ENCODE measurements at places on chromosomes 2 and 18. TPM values are rescaled to one million over a fixed set of nuclear protein-coding genes. Genes with fewer than 3 reads are reported as not detected.

DLX1 gene
- total RNA-seq, result 2.8 TPM

DLGAP1 gene
- total RNA-seq, result not detected

DNAH7 gene
- total RNA-seq, result 1.0 TPM

LAMA3 gene
- 45.2 TPM for total RNA-seq

MPP4 gene
- 0.06 TPM for total RNA-seq

FOXD4L1 gene
- total RNA-seq, result 0.09 TPM

PTPRN gene
- total RNA-seq, result 1.4 TPM

FAP gene
- not detected for total RNA-seq

HOXD3 gene
- not detected for total RNA-seq

MDH1B gene
- 1.4 TPM for total RNA-seq

RAB12 gene
- 24.1 TPM for total RNA-seq

All from A549 treated with dexamethasone at 1 μM for 4 hours (cell line).